Retinal pigment epithelial cell (primary cell): ENCODE measurements at places on chromosomes 1 and 21.

GRCh38 chr1:50491142-50491541 is 67.9 kb upstream of the DMRTA2 start:
- no peak for DNase-seq

- no peak for DNase-seq
These were observed 3.6 kb downstream of the ZNF362 start for GRCh38 chr1:33259879-33260278.

DNA sequence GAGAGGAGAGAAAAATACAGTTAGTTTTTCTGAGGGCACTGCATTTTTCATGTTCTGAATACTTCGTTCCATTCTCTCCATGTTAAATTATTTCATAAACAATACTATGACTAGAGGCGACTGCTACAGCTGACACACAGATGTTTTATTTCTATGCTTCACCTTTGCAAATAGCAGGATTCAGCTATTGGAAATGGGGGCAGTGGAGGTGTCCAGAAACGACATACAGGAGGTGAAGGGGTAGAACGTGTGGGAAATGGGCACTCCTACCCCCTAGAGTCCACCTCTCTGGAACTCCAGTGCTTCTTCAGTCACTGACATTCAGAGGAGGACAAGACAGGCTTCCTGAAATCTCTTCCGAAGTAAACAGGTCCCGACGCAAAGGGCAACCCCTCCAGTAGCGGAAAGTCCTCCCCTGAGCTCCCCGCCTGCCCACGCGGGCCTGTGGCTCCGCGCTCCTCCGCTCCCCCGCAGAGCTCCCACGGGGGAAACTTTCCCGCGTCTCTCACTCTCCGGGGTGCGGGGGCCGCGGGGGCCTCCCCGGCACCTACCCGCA is 480 bp downstream of the DPYD start:
- DNase-seq, result no peak

GRCh38 chr1:229567109-229567868 is 8.8 kb upstream of the ABCB10 start:
- DNase-seq, result no peak

DNA sequence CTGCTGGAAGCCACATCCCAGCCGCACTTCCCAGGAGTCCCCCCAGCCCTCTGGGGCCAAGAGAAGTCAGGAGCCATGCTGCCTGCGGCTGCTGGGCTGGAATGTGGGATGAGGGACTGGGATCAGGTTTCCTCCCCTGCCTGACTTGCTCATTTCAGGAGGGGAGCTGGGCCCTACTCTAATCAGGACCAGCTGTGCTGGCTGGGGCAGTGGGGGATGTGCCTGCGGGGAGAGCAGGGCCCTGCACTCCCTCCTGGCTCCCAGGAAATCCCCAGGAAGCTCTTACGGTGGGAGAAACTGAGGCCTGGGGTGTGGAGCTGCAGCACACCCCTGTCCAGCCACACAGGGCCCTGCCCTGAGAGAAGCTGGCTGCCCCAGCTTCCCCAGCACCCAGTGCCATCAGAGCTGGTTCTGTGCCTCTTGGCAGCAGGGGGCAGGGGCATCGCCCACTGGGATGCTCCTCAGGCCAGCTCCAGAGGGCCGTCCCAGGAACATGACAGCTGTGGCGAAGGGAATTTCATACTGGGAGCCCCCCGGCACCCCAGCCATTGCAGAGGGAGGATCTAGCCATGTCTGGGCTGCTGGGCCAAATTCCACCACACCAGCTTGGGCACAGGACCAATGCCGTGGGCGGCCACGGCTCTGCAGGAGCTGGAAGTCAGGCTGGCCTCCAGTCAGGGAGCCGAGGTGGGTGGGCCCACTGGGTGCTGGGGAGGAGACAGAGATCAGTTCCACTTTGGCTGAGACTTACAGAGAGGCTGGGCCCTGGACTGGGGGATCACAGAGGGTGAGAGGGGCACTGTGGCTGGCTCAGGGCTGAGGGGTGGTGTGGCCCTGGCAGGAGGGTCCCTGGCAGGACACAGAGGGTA is 21.3 kb upstream of the PRSS38 start:
- no peak for DNase-seq

GRCh38 chr1:3206696-3207095 is 137.7 kb downstream of the PRDM16 start:
- no peak for DNase-seq

GRCh38 chr1:66542314-66542713 is 8.4 kb downstream of the SGIP1 start:
- no peak for DNase-seq

- DNase-seq, result peak; percentile 80
These were observed 6.0 kb downstream of the S100B start for GRCh38 chr21:46598581-46599572.

DNA sequence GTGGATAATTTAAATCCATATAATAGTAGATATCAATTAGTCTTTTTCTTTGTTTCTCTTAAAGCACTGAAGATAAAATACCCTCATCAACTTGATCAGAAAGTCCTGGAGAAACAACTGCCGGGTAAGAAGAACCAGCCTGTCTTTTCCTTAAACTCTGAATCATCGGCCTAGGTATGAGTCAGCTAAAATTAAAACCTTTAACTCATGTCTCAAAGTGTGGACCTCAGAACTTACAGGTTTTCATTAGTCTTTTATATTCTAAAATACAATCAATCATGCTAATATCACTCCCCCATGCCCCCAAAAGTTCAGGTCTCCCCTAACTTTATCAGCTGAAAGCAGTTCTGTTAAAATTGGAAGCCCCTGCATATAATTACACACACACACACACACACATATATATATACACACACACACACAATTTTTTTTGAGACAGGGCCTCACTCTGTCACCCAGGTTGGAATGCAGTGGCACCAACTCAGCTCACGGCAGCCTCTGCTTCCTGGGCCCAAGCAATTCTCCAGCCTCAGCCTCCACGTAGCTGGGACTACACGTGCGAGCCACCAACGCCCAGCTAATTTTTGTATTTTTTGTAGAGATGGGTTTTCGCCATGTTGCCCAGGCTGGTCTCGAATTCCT is 61.3 kb downstream of the B3GALNT2 start:
- DNase-seq, result peak; percentile 33

DNA sequence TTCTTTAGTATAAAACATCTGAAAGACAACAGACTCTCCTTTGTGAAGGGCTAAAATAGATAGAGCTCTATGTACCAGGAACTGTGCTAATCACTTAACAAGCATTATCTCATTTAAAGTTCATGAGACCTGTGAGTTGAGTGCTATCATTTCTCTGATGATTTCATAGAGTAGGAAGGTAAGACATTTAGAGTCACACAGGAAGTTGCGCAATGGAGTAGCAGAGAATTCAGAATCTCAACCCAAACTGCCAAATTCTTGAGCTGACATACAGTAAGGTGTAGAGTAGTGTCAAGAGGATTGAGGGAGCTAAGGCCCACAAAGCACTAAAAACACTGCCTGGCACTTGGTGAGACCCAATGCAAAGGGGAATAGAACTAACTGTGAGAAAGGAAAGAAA is 384.3 kb downstream of the NTNG1 start:
- DNase-seq, result no peak

- peak; percentile 63 for DNase-seq
These were observed 424.5 kb upstream of the DAB1 start for GRCh38 chr1:57848406-57848805.

GRCh38 chr21:27796106-27796505 is 829.2 kb upstream of the ADAMTS5 start:
- no peak for DNase-seq

DNA sequence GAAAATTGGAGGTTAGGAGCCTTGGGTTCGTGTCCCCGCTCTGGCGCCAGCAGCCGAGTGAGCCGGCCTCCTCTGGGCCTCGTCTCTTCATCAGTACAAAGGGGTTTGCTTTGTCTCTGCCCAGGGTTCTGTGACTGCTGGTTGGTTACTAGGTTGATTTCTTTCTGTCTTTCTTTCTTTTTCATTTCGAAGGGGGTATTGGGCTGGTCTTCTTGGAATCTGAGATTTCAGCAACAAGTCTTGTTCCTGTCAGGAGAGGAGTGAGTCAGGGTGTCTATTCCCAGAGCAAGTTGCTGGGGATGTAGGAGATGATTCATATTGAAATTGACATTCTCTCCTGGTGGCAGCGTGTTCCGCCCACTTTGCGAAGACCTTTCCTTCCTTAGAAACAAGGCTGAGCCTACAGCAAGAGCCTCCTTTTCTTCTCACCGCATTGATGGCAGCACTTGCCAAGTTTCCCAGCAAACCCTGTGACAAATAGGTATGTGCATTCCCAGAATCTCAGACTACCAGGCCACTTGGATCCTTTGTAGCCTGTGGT is 79.2 kb downstream of the MAN1C1 start:
- peak; percentile 76 for DNase-seq

GRCh38 chr1:241593186-241593585 is 47.0 kb downstream of the CHML start:
- DNase-seq, result no peak

GRCh38 chr1:196609370-196609737 is 1.1 kb upstream of the KCNT2 start:
- no peak for DNase-seq

GRCh38 chr1:203127666-203128430 is at the start of gene ADORA1:
Gene ADORA1 (plus strand): TSS chr1:203127726. CDS start chr1:203128842, 1,116 bp downstream.
- DNase-seq, result no peak

- no peak for DNase-seq
These were observed 544 bp downstream of the PPM1J start for GRCh38 chr1:112714313-112715263.

DNA sequence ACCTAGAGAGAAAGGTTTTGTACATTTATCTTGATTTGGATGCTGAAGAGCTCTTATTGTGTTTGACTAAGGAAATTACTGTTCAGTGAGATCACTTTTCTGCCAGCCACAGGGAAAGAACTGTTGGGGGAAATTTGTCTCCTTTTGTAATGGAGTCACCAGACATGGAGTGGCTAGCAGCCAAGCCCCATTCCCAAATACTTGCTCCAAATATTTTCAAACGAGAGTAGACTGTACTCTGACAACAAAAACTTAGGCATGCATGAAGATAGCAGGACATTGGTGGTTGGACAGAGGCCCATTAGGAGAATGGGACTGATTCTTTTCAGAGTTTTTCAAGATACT is 21.1 kb downstream of the IPO9 start:
- peak; percentile 20 for DNase-seq

DNA sequence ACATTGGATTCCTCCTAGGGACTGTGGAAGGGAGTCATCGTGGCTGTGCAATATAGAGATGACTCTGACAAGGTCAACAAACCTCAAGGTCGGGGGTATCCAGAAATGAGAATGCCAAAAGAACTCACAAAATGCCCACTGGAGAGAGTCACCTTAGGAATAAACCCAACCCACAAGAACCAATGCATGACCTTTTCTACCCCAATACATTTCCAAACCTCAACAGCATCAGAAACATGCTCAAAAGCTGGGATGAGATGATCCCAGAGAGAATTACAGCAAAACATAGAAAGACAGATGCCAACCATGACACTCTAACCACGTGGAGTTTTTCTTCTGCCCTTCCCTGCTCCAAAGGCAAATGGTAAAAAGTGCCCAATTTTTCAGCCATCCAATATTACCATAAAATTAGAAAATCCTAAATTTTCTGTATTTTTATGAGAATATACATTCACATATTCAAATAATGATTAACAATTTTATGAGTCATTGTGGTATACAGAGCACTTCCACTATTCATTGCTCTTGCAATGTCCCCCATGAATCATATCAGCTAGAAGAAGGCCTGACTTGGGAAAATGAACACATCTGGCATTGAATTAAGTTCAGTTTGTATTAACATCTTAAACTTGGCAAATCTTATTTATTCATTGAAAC is 88.2 kb upstream of the PALMD start:
- no peak for DNase-seq

DNA sequence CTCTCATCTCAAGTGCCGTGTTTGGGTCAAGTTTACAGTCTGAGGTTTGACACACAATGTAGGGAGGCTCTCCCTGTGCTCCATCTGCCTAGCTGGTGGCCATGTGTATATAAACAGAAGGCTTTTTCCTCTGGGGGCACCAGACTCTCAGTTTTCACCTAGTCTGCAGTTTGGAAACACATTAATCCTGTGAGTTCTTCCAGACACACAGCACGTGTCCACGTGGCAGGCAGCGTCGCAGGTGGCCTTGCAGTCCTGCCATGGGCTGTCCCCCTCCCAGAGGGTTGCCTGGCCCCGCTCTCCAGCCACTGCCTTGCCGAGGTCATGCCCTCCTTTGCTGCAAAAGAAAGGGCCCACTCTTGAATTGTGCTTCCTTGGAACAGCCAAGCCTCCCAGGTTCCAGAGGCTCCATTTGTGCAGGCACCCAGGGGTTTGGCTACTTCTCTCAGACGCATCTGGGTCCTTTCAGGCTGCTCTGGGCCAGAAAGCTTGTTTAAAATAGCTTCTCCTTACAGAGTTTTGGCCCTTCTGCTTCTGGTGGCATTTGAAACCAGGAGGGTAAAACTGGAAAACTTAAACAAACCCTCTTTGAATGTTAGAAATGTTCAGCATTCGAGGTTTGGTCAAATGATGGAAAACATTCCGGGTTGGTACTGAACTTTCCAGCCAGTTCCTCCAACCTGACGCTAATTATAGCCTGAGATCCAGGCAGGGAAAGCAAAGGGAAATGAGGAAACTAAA is 4.4 kb upstream of the RUNX1 start:
- no peak for DNase-seq

DNA sequence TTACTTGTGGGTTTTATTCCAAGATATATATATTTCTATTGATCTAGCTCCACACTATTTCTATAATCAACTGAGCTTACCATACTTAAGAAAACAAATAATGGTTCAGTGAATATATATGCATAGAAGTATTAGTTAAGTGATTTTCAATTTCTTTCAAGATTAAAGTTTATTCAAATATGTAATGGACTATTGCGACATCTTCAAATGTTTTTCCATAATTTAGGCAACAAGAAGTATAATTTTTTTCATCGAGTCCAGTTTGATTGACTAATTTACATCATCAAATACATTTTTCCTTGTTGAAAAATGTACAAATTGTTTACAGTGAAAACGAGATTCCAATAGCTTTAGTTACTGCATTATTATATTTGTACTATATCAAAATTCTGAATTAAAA is 528.6 kb downstream of the PTPRC start:
- DNase-seq, result no peak

DNA sequence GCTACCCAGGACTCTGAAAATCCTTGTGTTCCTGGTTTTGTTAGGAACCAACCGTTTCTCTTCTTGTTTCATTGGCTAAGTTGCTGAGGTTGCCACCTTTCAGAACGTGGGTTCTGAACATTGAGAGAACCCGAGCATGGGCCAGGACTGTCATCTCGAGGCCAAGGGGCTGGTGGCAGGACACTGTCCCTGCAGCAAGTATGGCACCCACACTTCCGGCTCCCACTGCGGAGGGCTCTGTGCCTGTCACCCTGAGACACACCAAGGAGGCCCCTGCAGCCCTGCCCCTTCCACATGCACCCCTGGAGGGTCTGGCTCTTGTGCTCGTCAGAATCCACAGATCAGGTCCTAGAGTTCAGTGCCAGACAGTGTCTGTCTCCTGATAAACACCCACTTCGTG is 39.1 kb upstream of the LRRC3 start:
- no peak for DNase-seq

DNA sequence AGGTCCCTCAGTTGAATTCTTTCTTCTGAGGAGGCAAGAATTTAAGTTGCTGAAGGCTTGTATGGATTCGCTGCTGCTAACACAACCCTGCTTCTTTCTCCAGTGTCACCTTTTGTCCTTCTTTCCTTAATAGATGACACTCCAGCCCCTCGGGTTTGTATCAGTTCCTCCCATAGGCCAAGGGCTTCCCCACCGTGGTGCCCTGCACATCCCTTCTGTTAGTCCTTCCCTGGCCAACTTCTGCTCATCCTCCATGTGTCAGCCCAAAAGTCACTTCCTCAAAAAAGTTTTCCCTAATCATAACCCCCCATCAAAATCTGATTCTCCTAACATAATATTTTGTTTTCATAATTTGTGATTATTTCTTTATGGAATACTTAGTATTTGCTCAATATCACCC is 190.4 kb downstream of the RHOU start:
- DNase-seq, result no peak

GRCh38 chr1:55378582-55378981 is 163.4 kb upstream of the USP24 start:
- no peak for DNase-seq
